ENCODE measurements at places on chromosomes 12 and 14.

DNA sequence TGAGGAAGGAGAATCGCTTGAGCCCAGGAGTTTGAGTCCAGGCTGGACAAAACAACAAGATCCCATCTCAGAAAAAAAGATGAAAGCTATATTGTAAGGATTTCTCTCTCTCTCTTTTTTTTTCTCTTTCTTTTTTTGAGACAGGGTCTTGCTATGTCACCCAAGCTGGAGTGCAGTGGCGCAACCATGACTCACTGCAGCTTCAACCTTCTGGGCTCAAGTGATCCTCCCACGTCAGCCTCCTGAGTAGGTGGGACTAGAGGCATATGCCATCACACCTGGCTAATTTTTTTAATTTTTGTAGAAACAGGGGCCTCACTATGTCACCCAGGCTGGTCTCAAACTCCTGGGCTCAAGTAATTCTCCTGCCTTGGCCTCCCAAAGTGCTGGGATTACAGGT is 5.8 kb upstream of the MRPL42 start:
- no peak for DNase-seq

DNA sequence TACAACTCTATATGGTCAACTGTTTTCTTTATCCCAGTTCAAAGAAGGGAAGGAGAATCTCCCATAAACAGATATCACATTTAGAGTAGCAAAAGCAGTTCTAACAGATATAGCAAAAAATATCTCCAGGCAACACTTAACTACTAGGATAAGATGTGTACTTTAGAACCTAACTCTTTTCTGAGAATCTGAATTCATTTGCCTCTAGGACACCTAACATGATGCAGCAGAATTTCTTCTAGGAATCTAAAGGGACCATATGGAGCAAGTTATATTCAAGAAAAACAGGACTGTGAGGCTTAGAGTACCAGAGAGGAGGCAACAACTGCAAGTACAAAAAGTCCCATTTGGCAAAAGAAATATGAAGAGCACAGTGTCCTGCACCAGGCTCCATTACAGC is 24.4 kb upstream of the CAPRIN2 start:
- DNase-seq: no peak

- DNase-seq: no peak
Observed at GRCh38 chr14:89085737-89086382, 261.4 kb downstream of the TTC8 start.

GRCh38 chr14:23896609-23897153 is 56.9 kb upstream of the DHRS4 start:
- DNase-seq: no peak

GRCh38 chr14:103879570-103880347 is 32.4 kb upstream of the PPP1R13B start:
- DNase-seq: peak; percentile 66

DNA sequence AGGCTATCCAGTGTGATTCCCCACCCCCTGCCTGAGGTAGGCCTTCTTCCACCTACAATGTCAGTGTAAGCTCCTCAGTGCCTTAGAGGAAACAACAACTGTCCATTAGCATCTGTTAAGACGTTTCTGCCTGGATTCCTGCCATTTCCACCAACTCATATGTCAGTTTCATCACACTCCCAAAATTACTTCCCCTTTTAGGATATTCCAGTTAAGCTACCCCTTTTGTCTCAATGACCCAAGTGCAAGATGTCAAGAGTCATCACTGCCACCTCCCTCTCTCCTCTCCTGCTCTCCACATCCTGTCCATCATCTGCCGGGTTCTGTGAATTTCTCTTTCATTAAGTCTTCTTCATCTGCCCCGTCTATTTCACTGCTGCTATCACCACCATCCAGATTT is 189.4 kb downstream of the DPF3 start:
- DNase-seq: no peak

DNA sequence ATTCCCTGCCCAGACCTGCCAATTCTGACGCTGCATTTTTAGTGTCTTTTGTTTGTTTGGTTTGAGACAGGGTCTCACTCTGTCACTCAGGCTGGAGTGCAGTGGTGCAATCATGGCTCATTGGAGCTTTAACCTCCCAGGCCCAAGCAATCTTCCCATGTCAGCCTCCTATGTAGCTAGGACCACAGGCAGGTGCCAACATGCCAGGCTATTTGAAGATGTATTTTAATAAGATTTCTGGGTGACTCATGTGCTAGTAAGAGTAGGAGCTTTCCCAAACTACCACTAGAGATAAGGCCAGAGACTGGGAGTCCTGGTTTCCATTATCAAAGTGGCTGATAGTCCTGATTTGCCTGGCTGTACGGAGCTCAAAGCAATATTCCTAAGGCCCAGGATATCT is 693.3 kb downstream of the MED13L start:
- no peak for DNase-seq

DNA sequence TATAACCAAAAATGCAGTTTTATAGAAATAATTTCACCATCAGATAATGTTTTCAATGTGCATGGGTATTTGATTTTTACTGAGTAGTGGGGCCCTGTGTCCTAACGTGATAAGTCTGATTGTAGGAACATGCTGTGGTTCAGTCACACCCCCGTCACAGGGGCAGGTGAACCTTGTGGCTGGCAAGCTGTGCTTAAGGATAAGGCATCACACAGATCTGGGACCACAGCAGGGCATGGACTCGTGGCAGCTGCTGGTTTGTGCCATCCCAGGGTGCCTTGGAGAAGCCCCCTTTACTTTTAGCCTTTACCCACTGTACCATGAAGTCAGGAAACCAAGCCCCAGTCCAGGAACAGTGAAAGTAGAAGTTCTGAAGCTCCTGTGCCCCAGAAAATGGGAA is 16.7 kb downstream of the CCNK start:
- DNase-seq: no peak

DNA sequence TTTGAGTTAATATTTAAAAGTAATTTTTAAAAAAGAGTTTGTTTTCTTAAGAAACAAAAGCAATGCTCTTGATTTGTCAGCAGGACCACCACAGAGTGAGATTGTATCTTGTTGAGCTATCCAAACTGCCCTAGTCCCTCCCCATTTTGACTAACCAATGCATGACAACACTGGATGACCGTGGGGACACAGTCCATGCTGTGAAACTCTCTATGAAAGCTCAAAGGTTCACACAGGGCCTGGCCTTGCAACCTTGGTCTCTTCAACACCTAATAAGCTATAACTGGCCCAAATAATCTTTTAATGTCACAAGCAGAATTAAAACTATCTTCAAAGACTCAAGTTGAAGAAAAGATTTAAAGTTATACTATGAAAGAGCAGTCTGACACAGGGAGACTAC is 13.5 kb downstream of the ETFRF1 start:
- no peak for DNase-seq

- peak; percentile 77 for DNase-seq
Observed at GRCh38 chr12:53381731-53382630, 2.0 kb downstream of the SP1 start.

GRCh38 chr12:64891629-64892028 is 67.2 kb downstream of the TBC1D30 start:
- DNase-seq: peak; percentile 9

DNA sequence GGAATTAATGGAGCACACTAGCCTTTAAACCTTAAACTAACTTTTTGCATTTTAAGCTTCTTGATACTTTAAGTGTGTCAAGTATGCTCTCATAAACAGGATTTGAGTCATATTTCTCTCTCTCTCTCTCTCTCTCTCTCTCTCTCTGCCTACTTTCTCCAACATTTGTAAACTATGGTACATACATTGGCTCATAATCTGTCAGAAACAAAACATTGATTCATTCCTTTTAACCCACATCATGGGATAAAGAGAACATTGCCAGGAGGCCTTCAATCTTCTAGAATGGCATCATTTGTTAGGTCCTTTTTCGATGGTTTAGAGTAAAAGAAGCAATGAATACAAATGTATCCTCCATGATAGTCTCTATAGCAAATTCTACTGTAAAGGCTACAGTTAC is 81.6 kb upstream of the RERGL start:
- no peak for DNase-seq

- no peak for DNase-seq
Observed at GRCh38 chr14:89792489-89793366, 161.8 kb downstream of the EFCAB11 start.

DNA sequence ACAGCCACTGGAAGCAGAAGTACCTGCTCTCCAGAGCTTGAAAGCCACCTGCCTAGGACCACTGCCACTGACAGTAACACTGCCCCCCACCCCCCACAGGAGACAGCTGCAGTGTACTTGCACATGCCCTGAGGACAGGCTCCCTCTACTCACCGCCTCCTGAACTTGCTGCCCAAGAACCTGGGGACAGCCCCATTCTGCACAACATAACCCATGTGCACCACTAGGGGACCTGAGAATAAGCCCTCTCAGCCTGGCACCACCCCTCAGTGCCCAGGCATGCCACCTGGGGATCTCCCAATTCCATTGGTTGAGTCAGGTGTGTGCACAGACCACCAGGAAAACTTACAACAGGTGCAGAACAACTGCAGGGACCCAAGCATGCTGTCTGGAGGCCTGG is 67.1 kb upstream of the KIF21A start:
- no peak for DNase-seq

DNA sequence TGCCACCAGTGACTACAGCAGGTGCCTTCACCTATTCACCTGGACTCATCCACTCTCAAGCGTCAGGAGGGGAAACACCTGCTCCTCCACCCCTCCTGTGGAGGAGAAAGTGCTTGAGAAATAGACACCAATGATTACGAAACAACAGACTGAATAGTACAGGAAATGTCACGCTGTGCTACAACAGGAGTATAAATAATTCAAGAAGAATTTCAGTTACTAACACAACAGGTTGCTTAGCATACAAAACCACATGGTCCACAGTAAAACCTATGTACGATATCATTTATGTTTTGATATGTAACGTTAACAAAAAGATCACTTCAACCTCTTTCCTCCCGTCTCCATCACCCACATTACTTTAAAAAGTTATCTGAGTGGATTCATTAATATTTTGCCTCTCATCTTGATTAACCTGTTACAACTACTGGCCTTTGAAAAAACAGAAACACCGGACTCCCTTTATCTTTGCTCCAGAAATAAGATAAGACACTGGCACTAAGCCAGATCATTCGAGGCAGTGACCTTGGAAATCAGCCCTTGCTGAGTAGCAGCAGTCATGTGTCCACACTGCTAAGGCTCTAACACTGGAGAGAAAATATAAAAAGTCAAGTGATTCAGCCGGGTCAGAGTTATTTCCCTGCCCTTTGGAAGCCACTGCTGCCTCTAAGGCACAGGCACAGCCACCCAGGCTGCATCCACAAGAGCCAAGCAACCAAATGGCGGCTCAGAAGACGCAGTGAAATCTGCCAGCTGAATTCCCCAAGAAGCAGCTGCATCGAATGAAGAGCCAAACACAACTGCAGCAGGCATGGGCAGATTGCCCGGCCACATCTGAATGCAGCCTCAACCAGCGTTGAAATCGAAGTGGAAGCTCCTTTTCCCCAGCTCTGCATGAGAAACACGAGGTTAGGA is 40.9 kb downstream of the NT5DC3 start:
- no peak for DNase-seq

- no peak for DNase-seq
Observed at GRCh38 chr14:61452452-61452851, 131.1 kb downstream of the PRKCH start.

DNA sequence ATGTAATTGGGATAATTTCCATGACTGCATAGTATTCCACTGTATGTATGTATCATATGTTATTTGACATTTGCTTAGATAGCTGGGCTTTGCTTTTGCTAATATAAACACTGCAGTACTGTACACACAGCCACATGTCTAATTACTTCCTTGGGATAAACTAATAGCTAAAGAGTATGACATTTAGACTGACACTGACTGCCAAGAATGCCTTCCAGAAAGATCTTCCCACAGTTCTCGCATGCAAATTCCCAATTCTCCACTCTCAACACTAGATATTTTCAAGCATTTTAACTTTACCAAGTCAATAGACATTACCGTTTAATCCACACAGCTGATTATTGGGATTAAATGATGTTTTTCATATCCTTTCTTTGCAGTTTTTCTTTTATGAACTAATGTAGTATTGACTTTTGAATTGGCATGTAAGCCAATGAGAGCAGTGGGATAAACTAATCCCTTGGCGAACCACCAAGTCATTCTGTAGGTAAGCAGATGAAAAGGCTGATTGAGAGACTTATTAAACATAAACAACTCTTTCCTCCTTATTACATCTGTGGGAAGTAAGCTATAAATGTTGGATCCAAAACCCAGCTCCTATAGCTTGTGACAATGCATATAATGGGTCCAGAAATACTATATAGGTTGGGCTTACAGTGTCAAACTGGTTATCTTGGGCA is 55.5 kb downstream of the STON2 start:
- no peak for DNase-seq

- no peak for DNase-seq
Observed at GRCh38 chr12:87428701-87429277, 600.4 kb downstream of the C12orf50 start.

GRCh38 chr14:88392609-88393008 is 7.2 kb downstream of the SPATA7 start:
- no peak for DNase-seq

DNA sequence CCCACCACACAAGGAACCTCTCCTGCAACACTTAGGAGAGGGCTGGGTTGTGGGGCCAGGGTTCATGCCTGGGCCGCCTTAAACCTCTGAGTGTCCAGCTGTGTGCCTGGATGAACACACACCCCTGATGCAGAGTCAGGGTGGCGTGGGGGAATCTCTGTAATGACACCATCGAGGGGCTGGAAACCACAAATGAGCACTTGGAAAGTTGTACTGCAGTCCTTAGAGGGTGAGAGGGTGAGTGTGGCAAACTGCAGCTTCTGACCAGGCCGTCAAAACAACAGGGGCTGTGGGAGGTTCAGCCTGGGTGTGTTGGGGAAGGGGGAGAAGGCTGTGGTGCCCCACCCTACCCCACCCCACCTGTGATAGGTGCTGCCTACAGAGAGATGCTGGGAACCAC is 12.4 kb upstream of the KRT5 start:
- no peak for DNase-seq

DNA sequence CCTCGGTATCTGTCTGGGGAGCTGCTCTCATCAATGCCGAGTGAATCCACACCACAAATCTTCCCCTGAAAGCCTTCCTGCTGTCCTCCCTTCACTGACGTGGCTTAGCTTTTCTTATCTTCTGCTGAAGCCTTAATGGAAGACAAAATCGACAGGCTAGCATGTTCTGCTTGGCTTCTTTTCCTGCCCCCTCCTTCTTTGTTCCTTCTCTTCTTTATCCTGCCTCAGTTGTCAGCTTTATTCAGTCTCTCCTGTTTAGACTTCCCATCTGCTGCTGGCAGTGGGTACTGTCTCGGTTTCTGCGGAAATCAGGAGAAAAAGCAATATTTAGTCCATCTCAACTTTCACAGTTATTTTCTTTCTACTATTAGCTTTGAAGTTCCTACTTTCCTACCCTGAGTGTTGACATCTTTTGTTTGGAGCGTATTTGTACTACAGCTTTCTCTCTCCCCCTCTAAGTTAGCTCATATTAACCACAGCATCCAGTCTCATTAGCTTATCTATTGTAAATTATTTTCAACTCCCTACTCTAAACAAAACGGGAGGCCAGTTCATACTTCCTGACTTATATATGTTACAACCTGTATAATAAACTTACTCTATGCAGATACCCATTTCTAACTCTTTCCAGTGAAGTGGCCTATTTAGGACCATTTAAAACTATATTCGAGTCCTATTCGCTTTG is 226.0 kb downstream of the DACT1 start:
- no peak for DNase-seq

- no peak for DNase-seq
Observed at GRCh38 chr12:97017213-97017612, 110.2 kb downstream of the NEDD1 start.

- no peak for DNase-seq
Observed at GRCh38 chr12:24080465-24080864, 131.0 kb upstream of the SOX5 start.

- DNase-seq: no peak
Observed at GRCh38 chr12:1929985-1930802, 11.7 kb upstream of the CACNA2D4 start.
